SK-N-SH treated with all-trans-retinoic acid at 6 μM for 48 hours (cell line): ENCODE measurements at places on chromosomes 5 and 9.

DNA sequence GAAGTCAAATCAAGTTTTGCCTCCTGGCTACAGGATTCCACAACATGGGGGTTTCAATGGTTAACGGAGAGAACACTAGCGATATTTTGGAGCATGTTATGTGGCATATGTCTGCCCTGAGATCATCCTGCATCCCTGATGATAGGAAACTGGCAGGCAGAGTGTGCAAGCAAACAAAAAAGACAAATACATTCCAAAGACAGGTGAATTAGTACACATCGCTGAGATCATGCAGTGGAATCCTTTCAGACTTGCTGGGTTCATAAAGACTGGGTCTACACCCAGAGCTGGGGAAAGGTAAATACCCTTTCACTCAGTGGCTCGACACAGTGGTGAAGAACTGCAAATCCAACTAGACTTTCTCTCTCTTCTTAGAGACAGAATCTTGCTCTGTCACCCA is 286.5 kb downstream of the EFNA5 start:
- no peak for ATAC-seq

- no peak for ATAC-seq
Observed at GRCh38 chr5:134656690-134657089, 8.1 kb downstream of the SEC24A start.

DNA sequence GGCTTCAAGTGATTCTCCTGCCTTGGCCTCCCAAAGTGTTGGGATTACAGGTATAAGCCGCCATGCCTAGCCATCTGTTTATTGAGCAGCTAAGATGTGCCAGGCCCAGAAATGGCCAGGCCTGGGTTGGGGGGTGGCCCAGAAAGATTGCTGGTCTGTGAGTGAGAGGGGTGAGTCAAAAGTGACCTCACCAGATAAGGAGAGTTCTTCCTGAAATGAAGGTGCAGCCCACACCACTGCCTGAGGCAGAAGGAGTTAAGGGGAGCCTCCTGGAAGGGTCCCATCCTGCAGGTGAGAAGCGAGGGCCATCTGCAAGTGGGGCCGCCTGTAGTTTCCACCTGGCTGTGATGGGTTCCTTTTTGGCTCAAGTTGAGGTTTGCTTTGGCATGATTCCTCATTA is 96.9 kb upstream of the KLF4 start:
- ATAC-seq: no peak

GRCh38 chr9:108837530-108837929 is 18.3 kb downstream of the ACTL7B start:
- ATAC-seq: no peak

GRCh38 chr9:120996409-120996808 is 53.7 kb downstream of the C5 start:
- ATAC-seq: no peak

DNA sequence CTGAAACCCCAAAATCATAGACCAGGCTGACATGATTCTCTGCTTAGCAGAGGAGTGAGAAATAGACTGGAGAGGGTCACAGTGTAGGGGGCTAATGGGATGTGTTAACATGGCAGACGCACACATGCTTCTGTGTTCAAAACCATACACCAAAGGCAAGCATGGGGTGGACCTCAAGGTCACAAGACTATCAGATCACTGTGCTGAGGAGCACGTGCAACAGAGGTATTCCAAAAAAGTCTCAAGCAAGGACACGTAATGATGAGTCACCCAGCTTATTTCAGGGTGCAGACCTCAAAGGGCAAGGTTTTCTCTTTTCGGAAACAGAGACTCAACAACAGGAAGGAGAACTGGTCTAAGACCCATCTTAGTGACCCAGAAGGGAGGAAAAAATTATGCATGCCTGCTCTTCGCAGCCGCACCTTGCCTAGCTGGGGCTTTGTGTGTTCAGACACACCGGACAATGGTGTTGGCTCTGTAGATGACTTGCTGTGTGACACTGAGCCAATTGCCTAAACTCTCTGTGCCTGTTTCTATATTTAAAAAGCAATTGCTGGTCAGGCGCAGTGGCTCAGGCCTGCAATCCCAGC is 20.3 kb downstream of the WHRN start:
- ATAC-seq: peak; percentile 33

- ATAC-seq: no peak
Observed at GRCh38 chr5:97006454-97007060, 70.7 kb downstream of the LNPEP start.
